ENCODE measurements at places on chromosomes 4 and X. TPM values are rescaled to one million over a fixed set of nuclear protein-coding genes. Genes with fewer than 3 reads are reported as not detected.

LUZP4 gene
- not detected for total RNA-seq

DUSP9 gene
- not detected for total RNA-seq

SMIM10L2A gene
- total RNA-seq: 0.27 TPM

GRCh38 chrX:104430072-104430741 is 135.8 kb upstream of the IL1RAPL2 start:
- no peak for DNase-seq

DNA sequence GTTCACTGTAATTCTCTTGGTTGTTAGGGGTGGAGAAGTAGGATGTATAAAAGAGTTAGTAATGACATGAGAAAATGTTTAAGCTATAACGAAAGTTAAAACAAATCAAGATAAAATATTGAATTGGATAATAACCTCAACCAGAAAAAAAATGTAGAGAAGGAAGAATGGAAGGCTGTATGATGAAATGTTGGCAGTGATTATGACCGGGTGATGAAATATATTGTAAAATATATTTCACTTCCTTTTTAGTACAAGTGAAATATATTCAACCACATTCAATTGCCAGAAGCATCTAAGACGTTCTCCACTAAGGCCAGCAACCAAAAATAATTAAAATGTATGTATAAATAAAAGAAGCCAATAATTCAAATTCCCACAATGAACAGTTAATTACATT is 309.3 kb upstream of the FGF13 start:
- DNase-seq: no peak

Data from hematopoietic multipotent progenitor cell (in vitro differentiated cells).